ENCODE measurements at places on chromosomes 7 and 10.

GRCh38 chr10:62687230-62687748, 117.2 kb upstream of the ADO start:
- no peak for DNase-seq

DNA sequence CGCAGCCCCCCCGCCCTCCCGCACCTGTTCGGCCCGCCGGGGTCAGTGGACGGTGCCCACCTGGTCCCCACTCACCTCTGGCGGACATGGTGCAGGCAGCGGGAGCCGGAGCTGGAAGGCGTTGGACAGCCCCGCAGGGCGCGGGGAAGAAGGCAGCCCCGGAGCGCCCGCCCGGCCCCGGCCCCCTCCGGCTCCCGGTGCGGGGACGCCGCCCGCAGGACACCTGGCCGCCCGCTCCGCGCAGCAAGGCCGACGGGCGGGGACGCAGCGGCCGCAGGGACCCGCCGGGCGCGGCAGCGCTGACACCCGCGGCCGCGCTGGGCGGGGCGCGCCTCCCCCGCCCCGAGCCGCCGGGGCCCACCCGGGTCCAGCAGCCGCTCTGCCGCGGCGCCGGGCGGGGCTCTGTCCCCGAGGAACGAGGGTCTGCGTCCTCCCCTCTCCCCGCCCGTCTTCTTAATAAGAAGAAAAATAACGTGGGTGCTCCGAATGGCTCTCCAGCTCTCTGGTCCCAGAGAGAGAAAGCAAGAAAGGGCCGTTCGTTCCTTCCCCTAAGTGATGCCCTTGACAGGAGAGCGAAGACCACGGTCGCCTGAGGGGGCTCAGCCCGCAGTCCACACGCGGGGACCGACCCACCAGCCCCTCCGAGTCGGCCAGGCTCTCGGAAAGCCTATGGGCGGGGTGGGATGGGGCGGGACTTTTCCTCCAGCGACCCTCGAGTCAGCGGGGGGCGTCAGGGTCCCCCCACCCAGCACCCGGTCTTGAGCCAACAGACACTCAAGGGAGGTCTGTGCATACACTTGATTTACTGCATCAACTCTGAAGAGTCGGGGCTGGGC, 53.4 kb upstream of the FHIP2A start:
- DNase-seq: no peak

DNA sequence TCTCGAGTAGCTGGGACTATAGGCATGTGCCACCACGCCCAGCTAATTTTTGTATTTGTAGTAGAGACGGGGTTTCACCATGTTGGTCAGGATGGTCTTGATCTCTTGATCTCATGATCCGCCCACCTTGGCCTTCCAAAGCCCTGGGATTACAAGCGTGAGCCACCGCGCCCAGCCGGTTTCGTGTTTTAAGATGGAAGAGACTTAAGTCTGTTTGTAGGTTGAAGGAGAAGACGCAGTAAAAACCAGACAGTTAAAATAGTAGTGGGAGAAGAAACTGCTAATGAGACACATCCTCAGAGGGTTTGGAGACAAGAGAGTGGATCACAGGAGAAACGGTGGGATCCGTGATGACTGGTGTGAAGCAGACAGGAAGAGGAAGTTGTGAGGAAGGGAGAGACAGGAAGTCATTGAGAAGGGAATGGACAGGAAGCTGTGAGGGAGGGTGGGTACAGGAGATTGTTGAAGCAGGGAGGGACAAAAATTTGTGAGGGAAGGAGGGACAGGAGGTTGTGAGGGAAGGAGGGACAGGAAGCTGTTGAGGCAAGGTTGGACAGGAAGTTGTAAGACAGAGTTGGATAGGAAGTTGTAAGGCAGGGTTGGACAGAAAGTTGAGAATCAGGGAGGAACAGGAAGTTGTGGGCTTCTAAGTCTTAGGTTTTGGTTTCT, 115.5 kb downstream of the WDFY4 start:
- DNase-seq: no peak

GRCh38 chr10:34815185-34816084, at the start of gene PARD3:
PARD3 (minus strand) TSS chr10:34815296; CDS start chr10:34814995, 301 bp downstream.
- no peak for DNase-seq

DNA sequence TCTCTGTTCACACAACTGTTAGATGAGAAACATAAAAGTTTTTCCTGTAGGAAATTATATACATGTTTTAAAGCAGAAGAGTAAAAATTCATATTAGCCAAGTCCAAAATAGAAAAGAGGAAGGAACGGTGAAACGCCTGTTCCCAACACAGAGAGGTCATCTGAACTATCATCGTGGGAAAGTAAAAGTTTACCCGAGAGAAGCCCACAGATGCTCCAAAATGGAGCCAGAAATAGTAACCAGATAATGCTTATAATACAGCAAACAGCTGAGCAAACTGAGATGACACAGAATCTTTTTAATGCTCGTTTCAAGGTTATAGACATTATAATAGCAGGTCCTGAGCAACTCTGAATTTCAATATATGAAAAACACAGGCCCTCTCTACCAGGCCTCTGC, 24.5 kb downstream of the FRMD4A start:
- DNase-seq: no peak

GRCh38 chr7:100432053-100432452, 2.4 kb downstream of the MEPCE start:
- DNase-seq: no peak
